ENCODE measurements at places on chromosomes 3 and 15. TPM values are rescaled to one million over a fixed set of nuclear protein-coding genes. Genes with fewer than 3 reads are reported as not detected.

Gene TUSC7
- not detected for total RNA-seq

Gene FMN1
- total RNA-seq, result 2.2 TPM

Gene CEP19
- total RNA-seq, result 7.0 TPM

Gene PPM1L
- 25.2 TPM for total RNA-seq

Gene LOXL1
- 5.3 TPM for total RNA-seq

Gene TTC14
- total RNA-seq, result 90.3 TPM

Gene UBR1
- 33.2 TPM for total RNA-seq

Gene GOLGA6L1
- not detected for total RNA-seq

Gene ERC2
- total RNA-seq, result 24.8 TPM

Gene ARPP21
- total RNA-seq, result not detected

Gene CLDN18
- total RNA-seq, result not detected

Gene AHSG
- not detected for total RNA-seq

Gene MORC1
- total RNA-seq, result not detected

Gene COL6A5
- not detected for total RNA-seq

Gene CFAP92
- total RNA-seq, result 5.3 TPM

Gene ROPN1
- total RNA-seq, result not detected

Gene TAGLN3
- total RNA-seq, result 46.6 TPM

Gene RTP4
- total RNA-seq, result not detected

Gene DENND4A
- 3.7 TPM for total RNA-seq

Gene TRIM42
- not detected for total RNA-seq
